ENCODE measurements at places on chromosomes 12 and 14.

DNA sequence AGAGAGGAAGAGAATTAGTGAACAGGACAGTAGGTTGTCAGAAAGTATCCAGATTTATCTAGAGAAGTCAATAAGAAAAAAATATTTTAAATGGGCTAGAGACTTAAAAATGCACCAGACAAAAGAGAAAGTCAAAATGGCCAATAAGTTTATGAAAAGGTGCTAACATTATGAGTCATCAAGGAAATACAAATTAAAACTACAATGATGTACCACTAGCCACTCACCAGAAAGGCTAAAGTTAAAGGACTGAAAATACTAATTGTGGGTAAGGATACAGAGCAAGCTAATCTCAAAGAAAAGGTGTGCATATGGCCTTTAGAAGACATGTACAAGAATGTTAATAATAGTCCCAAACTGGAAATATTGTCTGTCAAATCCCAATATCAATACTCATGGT is 37.7 kb downstream of the C12orf50 start:
- DNase-seq = no peak

DNA sequence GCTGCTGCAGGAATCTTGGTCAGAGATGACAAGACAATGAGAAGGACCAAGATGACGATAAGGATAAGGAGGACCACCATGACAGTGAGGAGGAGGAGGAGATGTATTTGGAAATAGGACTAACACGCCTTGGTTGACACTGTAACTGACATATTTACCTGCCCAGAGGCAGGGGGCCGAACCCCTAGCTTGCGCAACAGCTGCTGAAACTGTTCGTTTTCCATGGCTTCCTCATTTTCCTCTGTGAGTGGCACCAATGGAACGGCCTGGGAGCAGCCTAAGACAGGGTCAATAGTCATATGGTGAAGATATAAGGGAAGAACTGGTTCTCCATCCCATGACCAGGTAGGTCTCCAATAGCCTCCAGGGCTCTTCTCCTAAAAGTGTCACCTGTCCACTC is 28.8 kb downstream of the TIMELESS start:
- DNase-seq = no peak

DNA sequence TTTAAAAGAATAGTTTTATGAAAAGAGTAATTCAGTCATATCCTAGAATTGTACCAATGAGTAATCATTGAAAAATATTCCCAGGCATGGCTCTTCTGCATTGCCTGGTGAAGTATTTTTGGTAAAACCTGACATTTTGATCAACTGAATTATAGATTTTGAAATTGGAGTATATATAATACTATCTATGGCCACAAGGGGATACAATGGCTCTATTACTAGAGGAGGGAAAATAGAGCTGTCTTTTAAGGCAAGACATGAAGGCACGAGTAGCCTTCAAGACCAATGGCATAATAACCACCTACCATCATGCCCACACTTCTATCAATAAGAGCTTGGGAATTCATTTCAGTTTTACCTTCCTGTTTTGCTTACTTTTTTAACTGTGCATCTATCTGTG is 1241.4 kb upstream of the TMEM132C start:
- no peak for DNase-seq

DNA sequence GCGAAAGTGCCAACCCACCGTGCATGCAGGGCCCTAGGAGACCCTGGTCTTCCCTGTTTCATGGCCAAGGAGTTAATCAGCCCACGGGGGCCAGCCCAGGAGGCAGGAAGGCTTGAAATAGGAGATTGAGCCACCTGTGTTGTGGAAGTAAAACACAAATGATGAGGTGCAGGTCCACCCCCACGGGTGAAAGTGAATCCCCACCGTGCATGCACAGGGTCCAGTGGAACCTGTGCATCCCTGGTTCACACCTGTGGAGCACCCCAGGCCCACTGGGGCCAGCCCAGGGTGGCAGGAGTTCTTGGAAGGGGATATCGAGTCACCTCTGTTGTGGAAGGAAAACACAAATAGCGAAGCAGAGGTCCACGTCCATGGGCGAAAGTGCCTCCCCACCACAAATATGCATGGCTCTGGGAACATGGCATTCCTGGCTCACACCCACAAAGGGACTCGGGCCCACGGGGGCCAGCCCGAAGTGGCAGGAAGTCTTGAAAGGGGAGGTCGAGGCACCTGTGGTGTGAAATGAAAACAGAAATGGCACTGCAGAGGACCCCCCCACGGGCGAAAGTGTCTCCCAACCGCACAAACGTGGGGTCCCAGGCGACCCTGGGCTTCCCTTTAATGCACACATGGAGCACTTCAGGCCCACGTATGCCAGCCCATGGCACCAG is 381.5 kb downstream of the ALG10 start:
- no peak for DNase-seq

- no peak for DNase-seq
These were observed 19.7 kb upstream of the NUDT4 start for GRCh38 chr12:93358058-93358457.
